ENCODE measurements at places on chromosomes 12 and 14.

DNA sequence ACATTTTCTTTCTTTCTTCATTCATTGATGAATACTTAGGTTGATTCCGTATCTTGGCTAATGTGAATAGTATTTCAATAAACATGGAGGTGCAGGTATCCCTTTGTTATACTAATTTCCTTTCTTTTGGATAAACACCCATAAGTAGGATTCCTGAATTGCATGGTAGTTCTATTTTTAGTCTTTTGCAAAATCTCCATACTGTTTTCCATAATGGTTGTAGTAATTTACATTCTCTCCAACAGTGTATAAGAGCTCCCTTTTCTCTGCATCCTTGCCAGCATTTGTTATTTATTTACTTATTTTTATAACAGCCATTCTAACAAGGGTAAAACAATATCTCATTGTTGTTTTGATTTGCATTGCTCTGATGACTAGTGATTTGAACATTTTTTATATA, 36.6 kb downstream of the PIK3C2G start:
- DNase-seq, result no peak

- no peak for DNase-seq
These were observed 29.7 kb downstream of the EML1 start for GRCh38 chr14:99822800-99823455.

GRCh38 chr12:57112492-57113294, 1.5 kb upstream of the STAT6 start:
- DNase-seq, result no peak

DNA sequence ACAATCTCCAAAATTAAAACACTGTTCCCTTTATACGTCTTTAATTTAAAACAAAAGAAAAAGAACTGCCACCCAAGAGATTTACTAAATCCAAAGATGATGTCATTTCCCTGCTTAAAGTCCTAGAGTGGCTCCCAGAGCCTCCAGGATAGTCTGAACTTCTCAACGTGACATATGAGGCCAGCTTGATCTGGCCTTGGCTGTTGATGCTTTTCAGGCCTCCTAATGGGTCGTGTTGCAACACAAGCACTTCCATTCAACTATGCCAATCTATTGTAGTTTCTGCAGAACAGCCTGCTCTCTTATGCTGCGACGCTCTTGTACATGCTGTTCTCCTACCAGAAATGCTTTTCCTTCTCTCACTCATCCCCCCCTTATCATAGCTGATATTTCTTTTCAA, 35.7 kb downstream of the LGR5 start:
- DNase-seq, result no peak

- no peak for DNase-seq
These were observed 6.5 kb downstream of the HOXC12 start for GRCh38 chr12:53961025-53961761.

- DNase-seq, result no peak
These were observed 874 bp downstream of the CDC42BPB start for GRCh38 chr14:103056322-103057027.

- no peak for DNase-seq
These were observed 73.0 kb upstream of the FICD start for GRCh38 chr12:108442067-108442466.

DNA sequence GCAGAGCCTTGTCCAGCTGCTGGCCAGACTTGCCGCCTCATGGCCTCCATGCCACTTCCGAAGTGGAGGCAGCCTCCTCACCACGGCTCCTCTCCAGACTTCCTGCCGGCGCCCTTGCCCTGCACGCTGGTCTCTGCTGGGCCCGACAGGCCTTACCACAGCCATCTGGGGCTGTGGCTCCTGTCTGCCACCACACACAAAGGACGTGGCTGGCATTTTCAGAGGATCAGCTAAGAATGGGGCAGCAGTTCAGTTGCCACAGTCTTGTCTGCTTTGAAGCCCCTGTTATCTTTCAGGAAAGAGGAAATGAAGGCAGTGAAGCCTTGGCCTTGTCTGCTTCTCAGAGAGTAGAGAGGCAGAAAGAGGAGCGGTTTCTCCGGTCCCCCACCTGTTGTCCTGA, 178.0 kb upstream of the FKBP4 start:
- DNase-seq, result no peak

GRCh38 chr14:74733221-74733620, 20.3 kb downstream of the FCF1 start:
- no peak for DNase-seq

GRCh38 chr12:67630373-67631088, 18.0 kb upstream of the DYRK2 start:
- peak; percentile 15 for DNase-seq

GRCh38 chr12:44053549-44054127, 217.8 kb downstream of the TMEM117 start:
- no peak for DNase-seq

GRCh38 chr12:50566066-50566465, 61.3 kb downstream of the DIP2B start:
- no peak for DNase-seq

DNA sequence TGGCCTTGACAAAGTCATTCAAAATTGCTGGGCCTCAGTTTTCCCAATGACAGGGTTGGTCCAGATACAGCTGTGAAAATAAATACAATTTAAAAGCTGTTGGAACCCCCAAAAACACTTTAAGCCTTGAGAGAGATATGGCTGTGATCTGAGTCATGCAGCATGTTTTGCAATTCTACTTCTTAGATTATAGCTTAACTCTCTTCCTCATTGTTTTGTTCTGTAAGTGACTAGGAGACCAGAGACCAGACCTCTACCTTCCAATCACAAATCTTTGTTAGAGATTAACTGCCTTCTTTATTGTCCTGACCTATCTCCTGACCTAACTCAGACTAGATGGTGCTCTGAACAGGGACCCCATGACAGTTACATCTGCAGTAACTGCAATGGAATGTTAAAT, 198.1 kb downstream of the STXBP6 start:
- DNase-seq, result no peak

GRCh38 chr14:57382283-57382682, 8.1 kb upstream of the NAA30 start:
- no peak for DNase-seq

DNA sequence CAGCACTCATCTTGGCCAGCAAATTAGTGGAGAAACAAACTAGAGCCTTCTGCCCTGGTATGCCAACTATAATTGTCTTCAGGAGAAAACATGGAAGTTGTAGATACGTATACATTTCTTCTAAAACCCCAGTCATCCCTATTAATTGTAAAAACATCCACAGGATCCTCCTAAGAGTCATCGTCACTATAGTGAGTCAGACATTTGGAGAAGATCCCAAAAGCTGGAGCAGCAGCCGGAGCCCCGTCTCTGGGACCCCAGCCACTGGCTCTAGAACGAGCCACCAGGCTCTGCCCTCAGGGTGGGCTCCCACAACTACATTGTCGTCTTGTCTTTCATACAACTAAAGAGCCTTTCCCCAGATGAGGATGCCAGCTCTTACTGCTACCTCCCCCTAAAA, 15.5 kb downstream of the PRKAB1 start:
- no peak for DNase-seq
